Stimulated activated CD4-positive, alpha-beta T cell treated with anti-CD3 and anti-CD28 coated beads, Interleukin-15, amount 100 ng/mL, for 48 hours (primary cell): ENCODE measurements at places on chromosomes 2 and 18.

- DNase-seq: no peak
Observed at GRCh38 chr2:207766697-207767460, 2.8 kb downstream of the FZD5 start.

GRCh38 chr2:99875627-99876201, 266.7 kb downstream of the AFF3 start:
- no peak for DNase-seq

GRCh38 chr2:44836174-44836573, 105.3 kb upstream of the SIX3 start:
- DNase-seq: peak; percentile 52

GRCh38 chr2:2188941-2189340, 142.1 kb downstream of the MYT1L start:
- no peak for DNase-seq

DNA sequence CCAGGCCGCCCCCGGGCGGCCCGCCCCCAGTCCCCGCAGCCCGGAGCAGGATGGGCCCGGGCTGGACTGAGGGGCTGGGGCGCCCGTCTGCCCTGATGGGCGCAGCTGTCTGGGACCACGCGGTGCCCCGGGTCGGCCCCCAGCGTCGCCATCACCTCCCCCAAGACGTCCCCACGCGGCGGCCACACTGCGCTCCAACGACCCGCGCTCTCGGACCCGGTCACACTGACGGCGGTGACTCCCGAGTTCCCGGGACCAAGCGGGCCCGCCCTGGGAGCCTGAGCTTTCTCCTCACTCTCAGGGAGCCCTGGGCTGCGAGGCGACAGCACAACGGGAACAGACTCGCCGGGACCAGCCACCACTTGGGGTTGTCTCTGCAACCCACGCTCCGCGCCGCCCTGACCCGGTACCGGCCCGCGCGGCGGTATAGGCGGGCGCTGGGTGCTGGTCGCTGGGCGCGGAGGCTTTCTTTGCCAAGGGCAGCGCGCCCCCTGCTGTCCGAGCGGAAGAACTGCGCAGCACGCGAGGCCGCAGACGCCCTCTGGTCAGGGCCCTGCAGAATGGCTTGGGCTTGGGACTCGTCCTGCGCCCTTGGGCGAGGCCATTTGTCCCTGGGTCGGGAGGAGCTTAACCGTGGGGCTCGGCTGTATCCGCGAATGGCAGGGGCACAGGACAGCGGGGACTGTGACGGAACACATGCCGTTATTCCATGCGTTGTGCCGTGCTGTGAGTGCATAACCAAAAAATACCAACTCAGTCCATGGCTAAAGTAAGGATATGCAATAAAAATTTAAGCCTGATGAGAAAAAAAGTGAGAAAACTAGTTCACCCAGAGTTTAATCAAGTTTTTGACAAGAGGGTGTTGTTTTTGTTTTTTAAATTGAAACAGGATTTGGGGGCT, 54.8 kb upstream of the ANKRD62 start:
- DNase-seq: peak; percentile 51

DNA sequence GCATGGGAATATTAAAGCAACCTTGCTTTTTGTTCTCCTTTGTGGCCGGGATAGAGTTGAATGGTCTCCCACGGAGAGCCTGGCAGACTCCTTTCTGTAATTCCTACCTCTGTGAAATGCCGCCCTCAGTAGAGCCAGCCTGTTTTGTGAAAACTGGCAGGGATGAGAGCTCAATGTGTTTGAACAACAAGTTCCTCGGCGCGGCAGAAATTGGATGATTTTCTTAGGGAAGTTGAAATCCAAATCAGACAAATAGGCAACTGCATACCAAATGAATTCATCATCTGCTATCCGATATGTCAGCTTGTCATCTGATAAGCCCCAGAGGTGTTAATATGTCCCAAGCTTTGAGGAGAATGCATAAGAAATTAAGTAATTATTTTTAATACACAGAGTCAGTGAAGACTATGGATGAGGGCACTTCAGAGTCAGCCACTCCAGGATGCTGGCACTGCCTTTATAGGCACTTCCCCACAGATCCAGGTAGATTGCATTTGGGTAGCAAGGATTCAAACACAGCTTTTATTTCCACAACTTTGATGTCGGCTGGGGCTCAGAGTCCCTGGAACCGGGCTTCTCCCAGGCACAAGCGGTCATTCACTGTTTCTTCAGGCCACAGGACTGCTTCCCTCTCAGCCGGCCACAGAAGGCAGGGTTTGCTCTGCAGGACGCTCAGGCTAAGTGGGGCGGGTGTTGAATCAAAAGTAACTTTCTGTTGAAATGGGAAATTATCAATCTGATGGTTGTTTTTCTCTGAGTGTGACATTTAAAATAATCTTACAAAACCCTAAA, 82.8 kb upstream of the REV1 start:
- no peak for DNase-seq

DNA sequence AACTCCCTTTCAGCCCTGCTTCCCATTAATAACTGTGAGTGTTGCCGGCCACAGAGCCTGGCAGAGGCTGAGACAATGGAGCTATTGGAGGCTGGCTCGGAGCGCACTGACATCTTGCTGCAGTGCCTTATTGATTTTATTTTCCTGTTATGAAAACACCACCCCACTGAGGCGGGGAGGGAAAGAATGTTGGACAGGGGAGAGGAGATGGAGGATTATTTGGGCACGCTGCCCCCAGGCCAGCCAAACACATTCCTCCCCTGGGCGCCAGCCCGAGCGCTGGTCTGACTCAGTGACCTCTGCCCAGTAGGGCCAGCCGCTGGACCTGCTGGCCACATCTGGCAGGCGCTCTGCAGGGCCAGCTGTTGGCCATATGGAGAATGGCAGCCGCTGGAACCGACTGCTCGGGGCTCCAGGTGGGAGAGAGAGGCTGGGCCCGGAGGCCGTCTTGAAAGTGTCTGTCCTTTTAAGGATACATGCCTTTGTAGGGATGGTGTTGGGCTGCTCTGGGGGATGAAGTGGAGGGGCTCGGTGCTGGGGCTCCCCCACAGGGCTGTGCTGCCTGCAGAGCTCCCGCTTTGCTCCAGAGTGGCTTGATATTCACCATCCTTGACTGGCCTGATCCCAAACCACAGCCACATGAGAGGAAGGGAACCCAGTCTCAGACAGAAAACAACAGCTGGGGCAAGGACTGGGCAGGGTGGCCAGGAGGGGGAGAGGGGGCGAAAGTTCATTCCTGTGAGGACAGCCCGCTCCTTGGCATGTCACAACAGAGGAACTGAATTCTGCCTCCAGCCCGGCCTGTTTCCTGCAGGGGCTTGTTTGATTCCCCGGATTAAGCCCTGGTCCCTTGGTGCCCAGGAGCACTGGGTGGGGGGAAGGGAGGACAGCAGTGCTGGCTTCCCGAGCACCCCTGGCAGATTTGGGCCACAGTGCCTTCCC, 179.0 kb downstream of the KLHL29 start:
- no peak for DNase-seq

GRCh38 chr2:205775097-205775877, 93.0 kb downstream of the NRP2 start:
- no peak for DNase-seq

DNA sequence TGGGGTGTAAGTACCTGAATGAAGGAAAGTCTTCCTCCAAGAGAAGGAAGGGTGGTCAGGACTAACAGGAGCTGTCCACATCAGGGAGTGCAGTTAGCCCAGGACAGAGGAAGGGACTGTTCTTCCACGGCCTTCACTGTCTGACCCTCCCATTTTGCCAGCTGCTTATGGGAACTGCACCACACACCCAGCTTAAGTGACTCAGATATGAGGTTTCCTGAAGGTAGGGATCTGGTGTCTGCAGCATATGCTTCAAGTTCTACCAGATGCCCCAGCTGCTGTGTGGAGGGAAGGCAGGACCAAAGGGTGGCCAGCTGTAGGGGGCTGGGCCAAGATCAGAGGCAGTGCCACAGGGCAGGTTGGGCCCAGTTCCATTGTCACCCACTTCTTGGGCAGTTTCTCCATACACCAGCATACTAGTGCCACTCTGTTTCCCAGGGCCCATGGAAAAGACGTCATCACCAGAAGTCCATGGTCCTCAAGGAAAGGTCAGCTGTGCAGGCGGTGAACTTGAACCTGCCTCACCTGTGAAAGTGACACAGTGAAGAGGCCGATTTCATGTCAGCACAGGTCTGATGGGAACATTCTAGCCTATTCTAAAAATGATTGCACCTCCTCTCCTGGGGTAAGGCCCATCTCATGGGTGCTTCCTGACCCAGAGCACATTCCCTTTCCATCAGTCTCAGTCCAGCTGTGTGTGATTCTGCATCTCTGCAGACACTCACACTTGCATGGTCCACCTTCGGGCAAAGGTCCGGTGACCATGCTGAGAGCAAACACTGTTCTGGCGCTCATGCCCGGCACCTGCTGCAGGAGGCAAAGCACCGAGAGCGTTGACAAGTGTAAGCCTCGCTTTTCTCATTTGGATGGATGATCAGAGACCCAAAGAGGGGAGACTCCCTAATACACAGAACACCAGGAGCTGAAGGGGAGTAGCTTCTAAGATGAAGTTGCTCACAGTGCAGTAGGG, 68.0 kb downstream of the ACAA2 start:
- no peak for DNase-seq

- DNase-seq: no peak
Observed at GRCh38 chr2:86760371-86760770, 30.3 kb downstream of the CD8A start.

- no peak for DNase-seq
Observed at GRCh38 chr2:7071154-7071553, 153.9 kb downstream of the RNF144A start.

- no peak for DNase-seq
Observed at GRCh38 chr18:61643884-61644647, 248.7 kb downstream of the RNF152 start.

- DNase-seq: no peak
Observed at GRCh38 chr2:98454500-98455235, 10.0 kb downstream of the INPP4A start.

DNA sequence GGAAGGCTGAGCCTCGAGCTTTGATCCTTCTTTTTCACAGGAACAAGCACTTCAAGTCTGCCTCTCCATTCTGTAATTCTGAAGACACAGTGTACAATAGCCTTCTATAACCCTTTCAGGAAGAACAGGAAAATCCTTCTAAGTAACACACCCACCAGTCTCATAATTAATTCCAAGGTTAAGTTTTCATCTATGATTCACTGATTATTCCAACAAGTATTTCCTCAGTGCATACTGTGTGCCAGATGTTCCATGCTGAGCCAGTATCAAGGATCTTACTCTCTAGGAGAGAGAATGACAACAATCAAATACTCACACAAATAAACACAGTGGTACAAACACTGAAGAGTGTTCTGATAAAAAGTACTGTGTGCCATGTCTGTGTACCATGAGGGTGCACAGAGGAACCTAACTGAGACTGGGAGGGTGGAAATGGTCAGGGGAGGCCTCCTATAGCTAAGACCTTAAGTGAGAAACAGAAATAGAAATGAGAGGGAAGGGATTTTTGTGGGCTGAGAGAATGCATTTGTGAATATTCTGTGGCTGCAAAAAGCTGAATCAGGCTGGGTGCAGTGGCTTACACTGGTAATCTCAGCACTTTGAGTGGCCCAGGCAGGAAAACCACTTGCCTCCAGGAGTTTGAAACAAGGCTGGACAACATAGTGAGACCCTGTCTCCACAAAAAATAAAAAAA, 7.3 kb upstream of the MTLN start:
- no peak for DNase-seq

GRCh38 chr2:201404699-201405280, 46.5 kb downstream of the TRAK2 start:
- no peak for DNase-seq

DNA sequence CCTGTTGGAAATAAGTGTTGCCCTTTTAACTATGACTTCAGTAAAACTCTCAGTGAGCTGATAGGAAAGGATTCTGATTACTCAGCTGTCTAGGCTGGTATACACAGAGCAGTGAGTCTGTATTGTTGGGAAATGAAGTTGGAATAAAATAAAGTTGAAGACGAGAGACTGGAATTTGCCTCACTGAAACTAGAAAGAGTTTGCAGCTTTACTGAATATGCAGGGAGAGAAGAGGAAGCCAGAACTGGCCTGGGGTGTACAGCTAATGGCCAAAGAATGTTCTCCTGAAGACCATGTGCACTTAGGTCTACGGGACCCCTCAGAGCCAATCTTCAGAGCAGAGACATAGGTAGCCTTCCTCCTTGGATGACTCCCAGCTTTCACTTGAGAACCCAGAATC, 26.5 kb downstream of the EIF4E2 start:
- DNase-seq: no peak

GRCh38 chr2:144132357-144132756, 387.6 kb downstream of the ZEB2 start:
- DNase-seq: no peak

GRCh38 chr2:120231974-120232635, 8.9 kb upstream of the TMEM185B start:
- peak; percentile 70 for DNase-seq

DNA sequence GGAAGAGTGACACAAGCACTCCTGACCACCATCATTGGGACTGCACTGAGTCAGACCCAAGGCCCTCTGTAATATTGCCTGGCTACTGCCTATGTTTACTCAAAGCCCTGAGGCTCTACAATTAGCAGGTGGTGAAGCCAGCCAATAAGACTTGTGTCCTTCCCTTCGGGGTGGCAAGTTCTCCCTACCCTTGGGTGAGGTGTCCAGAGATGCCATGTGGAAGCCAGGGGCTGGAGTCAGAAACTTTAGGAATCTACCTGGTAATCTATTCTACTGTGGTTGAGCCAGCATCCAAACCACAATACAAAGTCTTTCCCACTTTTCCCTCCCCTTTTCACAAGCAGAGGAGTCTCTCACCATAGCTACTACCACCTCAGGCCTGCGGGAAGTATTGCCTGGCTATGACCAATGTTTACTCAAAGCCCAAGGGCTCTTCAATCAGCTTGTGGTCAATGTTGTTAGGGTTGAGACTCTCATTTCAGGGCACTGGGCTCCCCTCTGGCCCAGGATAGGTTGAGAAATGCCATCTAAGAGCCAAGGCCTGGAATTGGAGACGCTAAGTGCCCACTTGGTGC, 17.6 kb downstream of the DHRS9 start:
- DNase-seq: no peak

DNA sequence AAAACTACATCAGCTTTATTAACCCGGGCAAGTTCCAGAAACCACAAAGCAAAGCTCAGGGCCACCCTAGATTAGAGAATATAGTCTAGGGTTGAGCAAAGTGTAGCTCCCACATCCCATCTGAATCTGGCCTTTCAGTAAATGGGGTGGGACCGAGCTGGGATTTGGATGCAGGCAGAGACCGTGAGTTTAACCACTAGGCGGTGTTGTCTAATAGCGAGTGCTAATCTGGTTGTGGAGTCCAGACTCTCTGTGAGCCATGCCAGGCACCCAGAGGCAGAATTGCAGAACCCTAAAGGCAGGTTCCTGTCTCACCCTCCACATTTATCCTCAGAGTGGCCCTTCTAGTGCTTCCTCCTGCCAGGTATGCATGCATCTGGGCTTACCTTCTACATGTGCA, 435.9 kb downstream of the TSN start:
- no peak for DNase-seq

GRCh38 chr2:60383401-60384143, 169.9 kb downstream of the BCL11A start:
- DNase-seq: no peak

- no peak for DNase-seq
Observed at GRCh38 chr2:215149894-215150293, 11.5 kb upstream of the ABCA12 start.

GRCh38 chr18:70448588-70448987, 159.7 kb downstream of the SOCS6 start:
- no peak for DNase-seq

- no peak for DNase-seq
Observed at GRCh38 chr2:176582990-176583481, 313.8 kb downstream of the MTX2 start.

GRCh38 chr2:157720504-157720903, 91.8 kb upstream of the ACVR1C start:
- no peak for DNase-seq

GRCh38 chr2:165693838-165694237, 100.2 kb downstream of the GALNT3 start:
- no peak for DNase-seq

GRCh38 chr2:72108121-72108520, 39.5 kb downstream of the CYP26B1 start:
- DNase-seq: no peak
